Activated T-helper 1 cell treated with anti-CD3 and anti-CD28 coated beads, Interleukin-2, amount 50 U/mL, for 16 hours (primary cell): ENCODE measurements at places on chromosomes 6 and 20.

GRCh38 chr6:34385793-34386195, 6.7 kb downstream of the NUDT3 start:
- no peak for DNase-seq

GRCh38 chr6:46130666-46131065, 877 bp downstream of the ENPP4 start:
- no peak for DNase-seq

- no peak for DNase-seq
These were observed 121.4 kb downstream of the ATXN1 start for GRCh38 chr6:16639684-16640480.

GRCh38 chr6:129679275-129679674, 30.7 kb downstream of the ARHGAP18 start:
- DNase-seq, result no peak

GRCh38 chr6:142773324-142773723, 171.7 kb downstream of the HIVEP2 start:
- DNase-seq, result no peak

- DNase-seq, result no peak
These were observed 83.9 kb downstream of the DLL1 start for GRCh38 chr6:170206851-170207431.

DNA sequence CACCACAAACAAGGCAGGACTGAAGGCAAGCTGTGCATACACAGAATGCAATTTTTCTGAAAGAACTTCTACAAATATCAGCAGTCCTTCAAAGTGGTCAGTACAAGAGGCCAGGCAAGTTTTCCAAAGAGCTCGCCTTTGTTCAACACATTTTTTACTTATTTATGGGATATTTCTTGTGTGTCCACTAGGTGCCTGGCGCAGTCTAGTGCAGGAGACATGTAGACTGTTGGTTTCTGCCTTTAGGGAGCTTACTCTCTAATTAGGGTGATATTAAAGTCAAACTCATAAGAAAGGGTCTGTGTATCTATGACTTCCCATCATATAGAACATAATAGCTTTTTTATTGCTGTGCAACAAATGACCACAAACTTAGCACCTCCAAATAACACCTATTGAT, 21.2 kb upstream of the VEGFA start:
- DNase-seq, result no peak

- DNase-seq, result no peak
These were observed 206.8 kb upstream of the SLC35B3 start for GRCh38 chr6:8642131-8642530.

- no peak for DNase-seq
These were observed 21.1 kb downstream of the SPTLC3 start for GRCh38 chr20:13029687-13030375.

- no peak for DNase-seq
These were observed 16.6 kb downstream of the HLA-A start for GRCh38 chr6:29958921-29959320.

- no peak for DNase-seq
These were observed 24.5 kb downstream of the PLCB4 start for GRCh38 chr20:9093218-9093957.

DNA sequence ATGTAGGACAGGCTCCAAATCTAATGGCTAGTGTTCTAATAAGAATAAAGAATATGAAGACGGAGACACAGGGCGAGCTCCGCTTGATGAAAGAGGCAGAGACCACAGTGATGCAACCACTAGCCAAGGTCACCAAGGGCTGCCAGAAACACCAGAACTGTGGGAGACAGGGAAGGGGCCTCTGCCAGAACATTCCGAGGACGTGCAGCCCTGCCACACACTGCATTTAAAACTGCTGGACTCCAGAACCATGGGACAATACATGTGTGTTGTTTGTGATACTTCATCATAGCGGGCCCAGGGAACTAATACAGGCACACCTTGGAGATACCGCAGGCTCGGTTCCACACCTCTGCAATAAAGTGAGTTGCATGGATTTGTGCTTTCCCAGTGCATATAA, 2.9 kb upstream of the THBS2 start:
- DNase-seq, result no peak

GRCh38 chr6:36912586-36912985, 26.8 kb downstream of the C6orf89 start:
- DNase-seq, result peak; percentile 46

GRCh38 chr6:139857143-139857542, 482.7 kb upstream of the CITED2 start:
- no peak for DNase-seq

GRCh38 chr20:32164984-32165735, 42.4 kb downstream of the PLAGL2 start:
- no peak for DNase-seq

GRCh38 chr6:166221040-166221439, 53.4 kb upstream of the TBXT start:
- no peak for DNase-seq

DNA sequence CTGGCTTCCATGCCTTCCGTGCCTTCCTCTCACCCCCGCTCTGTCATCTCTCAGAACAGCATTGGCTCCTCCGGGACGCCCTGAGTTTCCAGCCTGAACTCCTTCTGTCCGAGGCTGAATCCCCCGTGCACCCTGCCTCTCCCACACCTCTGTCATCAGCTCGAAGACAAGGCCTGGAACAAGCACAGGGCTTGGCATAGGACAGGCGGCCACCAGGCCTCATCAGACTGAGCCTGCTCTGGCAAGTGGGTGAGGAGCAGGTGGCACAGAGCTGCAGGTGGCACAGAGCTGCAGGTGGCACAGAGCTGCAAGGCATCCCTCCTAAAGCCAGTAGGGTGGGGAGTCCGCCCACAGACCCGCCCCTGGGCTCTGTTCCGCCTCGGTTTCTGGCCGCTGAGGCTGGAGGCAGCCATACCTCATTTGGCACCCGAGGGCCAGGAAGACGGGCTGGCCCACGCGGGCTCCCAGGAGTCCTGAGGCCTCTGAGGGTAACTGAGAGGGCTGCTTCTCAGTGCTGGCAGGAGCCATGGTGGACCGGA, 60.2 kb downstream of the EZR start:
- DNase-seq, result no peak

GRCh38 chr6:167350731-167351655, 26.1 kb downstream of the TTLL2 start:
- peak; percentile 74 for DNase-seq

DNA sequence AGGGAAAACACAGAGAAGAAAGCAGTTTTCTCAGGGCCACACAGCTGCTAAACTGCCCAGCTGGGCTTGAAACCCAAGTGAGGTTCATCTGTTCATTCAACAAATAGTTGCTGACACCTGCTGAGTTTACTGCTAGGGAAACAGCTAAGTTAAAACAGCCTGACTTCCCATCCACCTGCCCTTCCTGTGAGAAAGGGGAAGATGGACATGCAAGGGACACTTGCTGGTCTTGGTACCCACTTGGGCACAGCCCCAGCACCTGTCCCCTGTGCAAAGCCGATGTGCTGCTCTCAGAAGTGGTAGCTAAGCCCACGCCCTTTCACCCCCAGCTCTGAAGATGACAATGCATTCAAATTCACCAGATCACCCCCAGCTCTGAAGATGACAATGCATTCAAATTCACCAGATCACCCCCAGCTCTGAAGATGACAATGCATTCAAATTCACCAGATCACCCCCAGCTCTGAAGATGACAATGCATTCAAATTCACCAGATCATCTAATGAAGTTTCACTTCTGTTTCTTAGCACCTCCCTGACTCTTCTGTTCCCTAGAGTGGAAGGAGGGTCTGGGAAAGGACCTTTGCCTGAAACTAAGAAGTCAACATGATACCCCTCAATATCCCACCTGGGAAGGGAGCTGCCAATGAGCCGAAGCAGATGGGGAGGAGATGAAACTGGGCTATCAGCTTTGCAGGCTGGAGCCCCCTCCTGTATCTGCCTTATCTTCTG, 46.0 kb upstream of the TOP1 start:
- DNase-seq, result no peak

DNA sequence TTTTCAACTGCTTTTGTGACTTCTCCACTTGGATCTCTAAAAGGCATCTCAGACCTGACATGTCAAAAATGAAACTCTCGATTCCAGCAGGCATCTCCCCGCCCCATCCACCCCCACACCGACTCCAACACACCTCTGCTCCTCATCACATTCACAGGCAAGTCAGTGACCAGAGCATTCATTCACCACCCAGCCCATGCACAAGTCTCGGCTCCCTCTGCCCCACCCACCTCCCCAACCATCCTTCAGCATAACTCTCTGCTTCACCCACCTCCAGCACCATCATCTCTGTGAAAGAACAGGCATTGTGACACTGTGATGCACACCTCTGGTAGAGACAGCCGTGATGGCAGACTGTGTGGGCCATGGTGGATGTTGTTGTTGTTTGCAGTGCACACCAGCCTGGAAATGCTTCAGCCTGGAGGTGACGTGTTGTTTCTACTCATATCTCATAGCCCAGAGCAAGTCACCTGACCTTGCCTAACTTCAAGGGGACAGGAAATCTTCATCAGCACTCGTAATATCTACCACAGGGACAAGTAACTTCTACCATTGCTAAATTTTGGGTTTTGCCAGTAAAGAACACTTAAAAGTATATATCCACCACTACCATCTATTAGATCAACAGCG, 56.5 kb downstream of the ANKRD60 start:
- DNase-seq, result no peak

- no peak for DNase-seq
These were observed 112.8 kb downstream of the LAMP5 start for GRCh38 chr20:9627219-9627618.

DNA sequence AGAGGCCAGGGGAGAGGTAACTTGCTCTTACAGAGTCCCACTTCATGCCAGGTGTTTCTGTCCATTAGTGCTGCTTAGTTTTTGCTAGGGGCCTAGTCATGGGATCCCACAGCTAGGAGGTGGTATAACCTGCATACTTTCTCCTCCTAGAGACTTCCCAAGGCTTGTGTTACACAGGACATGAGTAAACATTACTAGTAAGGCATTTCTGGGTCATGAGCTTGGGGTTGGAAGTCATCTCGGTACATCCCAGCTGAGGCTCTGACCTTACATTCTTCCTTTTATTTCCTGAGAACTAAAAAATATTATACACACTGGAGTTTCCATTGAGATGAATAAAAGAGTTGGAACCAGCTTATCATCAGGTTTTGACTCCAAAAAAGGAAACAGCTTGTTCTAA, 20.9 kb upstream of the PNPLA1 start:
- DNase-seq, result no peak

DNA sequence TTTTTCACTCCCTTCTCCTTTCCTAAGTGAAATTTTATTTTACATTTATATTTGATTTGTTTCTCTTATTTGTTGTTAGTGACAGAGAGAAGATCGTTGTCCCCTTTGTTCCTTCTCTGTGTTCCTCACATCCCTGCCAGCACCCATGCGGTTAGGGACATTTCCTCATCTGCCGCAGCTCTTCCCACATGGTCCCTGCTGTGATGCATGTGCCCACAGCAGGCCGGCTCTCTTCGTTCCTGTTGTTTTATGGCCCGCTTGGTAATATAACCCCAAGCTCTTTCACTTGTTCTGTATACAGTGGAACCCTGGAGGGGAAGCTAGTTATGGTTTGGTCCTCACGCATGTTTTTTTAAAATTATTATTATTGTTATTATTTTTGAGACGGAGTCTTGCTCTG, 23.6 kb downstream of the DTD1 start:
- no peak for DNase-seq

DNA sequence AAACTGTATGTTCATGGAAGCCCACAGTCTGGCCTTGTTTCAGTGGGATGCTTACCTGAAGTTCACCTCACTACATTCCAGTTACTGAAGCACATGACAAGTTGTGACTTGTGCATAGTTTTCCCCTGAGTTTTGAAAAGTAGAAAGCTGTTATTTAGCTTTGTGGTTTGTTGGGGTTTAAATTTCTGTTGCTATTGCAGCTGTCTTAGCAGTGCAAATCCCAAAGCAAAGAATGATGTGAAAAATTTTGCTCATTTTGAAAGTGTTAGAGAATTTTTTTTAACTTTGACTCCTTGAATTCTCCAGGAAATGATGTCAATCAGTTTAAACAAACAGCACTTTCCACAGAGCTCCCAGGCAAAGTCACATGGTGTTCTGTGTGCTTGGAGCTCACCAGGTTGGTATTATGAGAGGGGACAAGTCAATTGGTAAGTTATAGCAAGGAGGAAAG, 268.4 kb downstream of the ADGRG6 start:
- no peak for DNase-seq

- no peak for DNase-seq
These were observed 23.5 kb downstream of the ZFP64 start for GRCh38 chr20:52168116-52168515.

GRCh38 chr6:154986787-154987235, 8.3 kb upstream of the TIAM2 start:
- no peak for DNase-seq

- no peak for DNase-seq
These were observed 117.7 kb upstream of the CDYL start for GRCh38 chr6:4658486-4658885.

- no peak for DNase-seq
These were observed 35.7 kb downstream of the CNBD2 start for GRCh38 chr20:36004045-36004444.

DNA sequence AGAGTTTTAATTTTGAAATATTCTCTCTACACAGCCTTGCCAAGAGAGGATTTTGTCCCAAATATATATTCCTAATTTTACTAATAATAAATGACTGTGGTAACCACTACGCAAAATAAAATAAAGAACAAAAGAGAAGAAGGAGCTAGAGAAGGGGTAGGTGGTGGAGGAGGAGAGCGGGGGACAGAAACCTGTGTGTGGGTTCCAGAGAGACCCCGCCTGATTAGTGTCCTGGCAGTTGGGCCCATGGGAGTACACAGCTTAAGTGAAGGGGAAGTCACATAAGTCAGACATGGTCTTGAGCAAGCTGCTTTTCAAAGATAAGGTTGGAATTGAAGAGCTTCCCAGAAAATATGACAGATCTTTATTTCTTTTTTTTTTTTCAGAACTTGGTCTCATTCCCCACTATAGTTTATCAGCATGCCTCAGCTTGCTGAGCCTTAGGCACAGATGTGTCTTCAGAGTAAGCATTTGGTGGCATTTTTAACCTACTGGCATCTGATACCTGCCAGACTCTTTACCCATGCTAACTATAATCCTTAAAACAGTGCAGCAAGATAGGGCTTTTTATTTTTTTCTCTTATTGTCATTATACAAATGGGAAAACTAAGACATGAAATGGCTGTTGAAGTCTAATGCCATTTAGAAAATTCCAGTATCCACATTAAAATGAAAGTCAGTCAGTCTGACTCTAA, 9.6 kb upstream of the RHAG start:
- DNase-seq, result no peak

DNA sequence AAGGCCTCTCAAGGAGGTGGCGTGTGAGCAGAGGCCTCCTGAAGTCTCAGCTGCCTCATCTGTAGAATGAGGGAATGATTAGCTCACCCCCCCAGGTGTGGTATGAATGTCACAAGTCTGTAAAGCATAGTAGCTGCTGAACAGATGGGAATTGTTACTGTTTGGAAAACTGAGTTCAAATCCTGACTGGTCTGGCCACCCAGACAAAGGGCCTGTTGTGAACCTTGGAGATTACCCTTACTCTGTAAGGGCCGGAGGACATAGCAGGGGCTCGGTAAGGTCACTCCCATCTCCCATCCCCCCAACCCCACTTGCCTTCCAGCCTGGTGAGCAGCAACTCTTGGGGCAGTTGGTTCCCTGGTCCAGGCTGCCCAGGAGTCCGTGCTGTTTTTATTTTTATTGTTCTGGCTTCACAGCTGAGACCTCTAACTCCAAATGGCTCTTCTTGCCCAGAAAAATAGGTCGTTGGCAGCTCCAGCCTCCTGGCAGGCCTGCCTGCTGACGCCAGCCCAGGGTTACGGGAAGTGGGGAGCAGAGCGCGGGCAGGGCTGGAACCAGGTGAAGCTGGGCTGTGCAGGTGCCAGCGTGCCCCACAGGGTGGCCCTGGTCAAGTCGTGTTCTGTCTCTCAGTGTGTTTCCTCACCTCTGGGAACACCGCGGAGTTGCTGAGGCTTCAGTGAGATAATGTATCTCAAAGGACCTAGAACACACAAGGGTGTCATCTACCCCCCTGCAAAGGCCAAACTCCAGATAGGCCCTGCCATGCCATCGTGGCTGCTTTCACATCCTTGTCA, 4.5 kb upstream of the SIRPA start:
- DNase-seq, result no peak
